NCI-H1105 (cell line): ENCODE measurements at places on chromosomes 6 and 20.

GRCh38 chr6:138601128-138601527, 101.8 kb upstream of the NHSL1 start:
- DNase-seq = no peak

DNA sequence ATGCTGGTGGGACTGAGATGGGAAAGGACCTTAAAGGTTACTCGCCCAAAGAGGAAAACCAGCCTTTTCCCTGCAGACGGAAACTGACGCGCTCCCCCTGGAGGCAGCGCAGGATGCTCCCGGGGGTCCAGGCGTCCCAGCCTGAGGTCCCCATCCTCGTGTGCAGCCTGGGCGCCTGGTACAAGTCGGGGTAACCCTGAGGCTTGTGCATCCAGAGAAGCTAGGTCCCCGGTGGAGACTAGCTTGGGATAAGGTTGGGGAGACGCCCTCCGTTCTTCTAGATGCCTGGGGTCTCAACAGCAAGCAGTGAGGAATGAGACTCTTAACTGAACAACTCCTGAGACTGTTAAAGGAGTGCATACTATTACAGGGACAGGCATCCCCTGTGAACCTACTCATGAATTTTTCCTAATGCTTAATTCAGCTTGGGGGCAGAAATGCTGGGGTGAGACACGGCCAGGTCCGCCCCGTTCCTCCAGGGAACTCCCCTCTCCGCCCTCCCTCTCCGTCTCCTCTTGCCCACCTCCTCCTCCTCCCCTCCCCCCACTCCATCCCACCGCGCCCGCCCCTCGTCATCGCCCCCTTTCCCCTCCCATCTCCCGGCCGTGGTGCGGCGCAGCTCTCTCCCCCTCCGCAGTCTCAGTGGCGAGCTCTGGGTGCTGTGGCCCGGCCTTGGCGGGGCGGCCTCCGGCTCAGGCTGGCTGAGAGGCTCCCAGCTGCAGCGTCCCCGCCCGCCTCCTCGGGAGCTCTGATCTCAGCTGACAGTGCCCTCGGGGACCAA, at the start of gene PRSS35:
PRSS35 (plus strand) TSS at position 634 of the 781 bp plus-strand sequence. CDS start 10,908 bp downstream, outside the sequence.
- DNase-seq = peak; percentile 51

GRCh38 chr20:58903614-58904013, 51.1 kb downstream of the GNAS start:
- no peak for DNase-seq

GRCh38 chr20:63224412-63225081, 8.6 kb upstream of the YTHDF1 start:
- DNase-seq = peak; percentile 13

DNA sequence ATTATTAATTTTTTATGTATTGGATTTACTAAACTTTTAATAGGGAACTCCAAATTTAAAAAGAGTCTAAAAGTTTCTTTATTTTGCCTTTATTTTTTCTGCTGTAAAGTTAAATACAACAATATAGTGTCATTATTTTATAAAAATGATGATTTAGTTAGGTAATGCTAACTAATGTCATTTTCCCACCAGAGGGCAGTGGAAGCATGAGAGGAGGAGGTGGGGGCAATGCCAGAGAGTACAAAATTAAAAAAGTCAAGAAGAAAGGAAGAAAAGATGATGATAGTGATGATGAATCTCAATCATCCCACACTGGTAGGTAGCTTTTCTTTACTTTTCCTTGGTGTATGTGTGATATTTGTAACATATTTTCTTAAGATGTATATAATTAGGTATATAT, 20.2 kb upstream of the FHL5 start:
- DNase-seq = no peak
